ENCODE measurements at places on chromosomes 7 and 10.

- DNase-seq: no peak
These were observed 468.6 kb upstream of the COBL start for GRCh38 chr7:51785171-51785570.

DNA sequence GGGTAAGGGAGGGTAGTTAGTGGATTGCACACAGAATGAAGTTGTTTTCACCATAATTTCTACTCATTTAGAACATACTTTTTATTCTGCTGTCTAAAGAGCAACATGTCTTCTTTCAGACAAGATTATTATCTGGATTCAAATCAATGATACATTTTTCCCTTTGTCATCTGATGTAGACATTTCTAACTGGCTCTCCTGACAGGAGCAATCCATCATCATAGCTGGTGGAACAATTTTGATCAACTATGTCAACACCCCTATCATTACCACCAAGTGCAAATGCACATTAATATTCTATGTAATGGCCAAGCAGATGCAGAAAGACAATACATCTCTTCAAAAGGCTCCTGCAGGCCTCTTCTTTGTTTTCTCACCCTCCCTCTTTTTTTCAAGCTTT is 672.9 kb upstream of the LRRTM3 start:
- DNase-seq: no peak

- no peak for DNase-seq
These were observed 104.3 kb downstream of the TYW1 start for GRCh38 chr7:67100956-67101361.

DNA sequence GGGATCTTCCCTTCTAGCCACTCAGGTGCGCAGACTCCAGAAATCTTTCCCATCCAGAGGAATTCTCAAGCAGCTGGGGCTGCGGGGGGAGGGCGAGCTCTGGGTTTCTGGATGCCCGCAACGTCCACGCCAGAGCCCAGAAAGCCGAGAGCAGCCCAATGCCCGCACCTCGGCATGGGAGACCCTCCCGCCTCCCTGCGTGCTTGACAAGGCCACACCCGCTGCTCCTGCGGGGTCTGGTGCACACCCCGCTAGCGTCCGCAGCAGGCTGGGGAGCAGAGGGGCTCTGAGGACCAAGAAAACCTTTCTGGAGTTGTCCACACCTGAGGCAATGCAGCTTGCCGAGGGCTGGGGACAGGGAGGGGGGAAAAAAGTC is 66.2 kb downstream of the SLC29A4 start:
- no peak for DNase-seq

DNA sequence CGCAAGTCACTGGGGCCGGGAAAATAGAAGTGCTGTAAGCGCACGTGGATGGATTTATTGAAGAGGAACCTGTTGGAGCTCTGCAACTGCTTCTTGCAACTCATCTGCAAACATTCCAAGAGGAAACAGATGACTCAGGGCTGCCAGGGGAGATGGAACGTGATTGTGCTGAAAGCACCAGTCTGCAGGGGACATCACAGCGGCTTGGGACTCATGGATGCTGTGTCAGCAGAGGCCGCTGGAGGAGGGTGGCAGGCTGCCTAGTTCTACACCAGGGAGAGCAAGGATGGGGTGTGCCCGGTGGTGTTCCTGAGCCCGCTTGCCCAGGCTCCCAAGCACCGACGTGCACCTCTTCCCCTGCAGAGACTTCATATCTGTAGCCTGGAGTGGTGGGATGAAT is 515.7 kb downstream of the TCERG1L start:
- no peak for DNase-seq
